ENCODE measurements at places on chromosomes 5 and 9.

DNA sequence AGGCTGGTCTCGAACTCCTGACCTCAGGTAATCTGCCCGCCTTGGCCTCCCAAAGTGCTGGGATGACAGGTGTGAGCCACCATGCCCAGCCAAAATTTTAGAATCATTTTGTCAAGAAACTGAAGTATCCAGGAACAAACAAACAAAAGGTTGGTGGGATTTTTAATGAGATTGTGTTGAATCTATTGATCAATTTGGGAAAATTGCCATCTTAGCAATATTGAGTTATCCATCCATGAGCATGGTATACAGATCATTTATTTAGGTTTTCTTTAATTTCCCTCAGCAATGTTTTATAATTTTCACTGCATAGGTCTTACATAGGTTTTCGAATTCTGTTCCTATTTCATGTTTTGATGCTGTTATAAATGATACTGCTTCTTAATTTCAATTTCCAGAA is 5.7 kb upstream of the LPCAT1 start:
- no peak for DNase-seq

GRCh38 chr9:38160613-38161215 is 91.7 kb upstream of the SHB start:
- DNase-seq, result no peak

DNA sequence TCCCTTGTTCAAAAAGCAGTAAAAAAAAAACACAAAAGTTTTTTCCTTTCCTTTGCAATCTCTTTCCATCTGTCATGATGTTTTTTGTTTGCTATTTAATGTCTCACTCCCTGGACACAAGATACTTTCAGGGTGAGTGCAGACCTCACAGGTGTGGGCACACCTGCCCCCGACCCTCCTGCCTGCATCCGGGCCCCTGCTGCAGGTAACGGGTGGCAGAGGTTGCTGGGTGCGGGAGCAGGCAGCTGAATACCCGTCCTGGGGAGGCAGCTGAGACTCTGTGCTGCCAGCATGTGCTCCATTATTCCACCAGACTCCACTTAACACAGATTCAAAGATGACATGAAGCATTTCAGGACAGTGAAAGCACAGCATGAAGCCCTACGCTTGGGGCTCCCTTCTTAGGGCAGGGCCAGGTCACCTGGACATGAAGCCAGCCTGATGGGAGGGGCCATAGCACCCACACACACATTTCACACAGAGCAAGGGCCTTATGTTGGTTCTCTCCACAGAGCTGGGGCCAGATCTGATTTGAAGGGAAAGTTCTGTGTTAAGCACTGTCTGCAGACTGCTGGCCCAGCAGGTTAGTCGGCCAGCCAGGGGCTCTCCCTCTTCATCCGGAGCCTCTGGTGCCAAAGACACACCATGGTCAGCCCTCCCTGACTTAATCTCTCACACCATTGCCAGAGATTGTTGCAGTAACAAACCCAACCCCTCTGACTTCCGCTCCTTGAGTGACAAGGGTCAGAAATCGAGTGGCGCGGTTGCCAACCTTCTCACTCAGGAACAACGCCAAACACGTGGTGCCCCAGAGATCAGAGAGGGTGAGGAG is 13.0 kb downstream of the NEK6 start:
- no peak for DNase-seq

- DNase-seq, result no peak
Measured at GRCh38 chr5:76763136-76763535, 47.2 kb downstream of the F2R start.

DNA sequence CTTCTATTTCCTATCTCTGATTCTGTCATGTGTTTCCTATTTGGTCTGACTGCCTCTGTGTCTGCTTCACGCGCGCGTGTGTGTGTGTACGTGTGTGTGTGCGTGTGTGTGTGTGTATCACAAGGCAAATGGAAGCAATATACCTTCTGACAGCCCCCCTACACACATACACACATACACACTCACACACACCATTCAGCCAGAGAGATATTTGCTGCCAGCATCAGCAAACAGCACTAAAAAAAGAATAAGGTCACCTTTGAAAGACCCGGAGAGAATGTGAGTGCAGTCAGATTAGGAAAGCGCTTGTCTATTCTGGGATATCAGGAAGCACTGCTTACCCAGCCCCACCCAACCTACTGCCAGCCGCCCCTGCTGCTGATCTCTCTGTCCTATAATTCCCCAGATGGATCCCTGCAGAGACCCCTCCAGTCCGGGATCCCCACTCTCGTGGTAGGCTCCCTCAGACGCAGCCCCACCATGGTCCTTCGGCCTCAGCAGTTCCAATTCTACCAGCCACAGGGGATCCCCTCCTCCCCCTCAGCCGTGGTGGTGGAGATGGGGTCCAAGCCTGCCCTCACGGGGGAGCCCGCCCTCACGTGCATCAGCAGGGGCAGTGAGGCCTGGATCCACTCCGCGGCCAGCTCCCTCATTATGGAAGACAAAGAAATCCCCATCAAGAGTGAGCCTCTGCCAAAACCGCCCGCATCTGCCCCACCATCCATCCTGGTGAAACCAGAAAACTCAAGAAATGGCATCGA is 45.7 kb downstream of the PLAC8L1 start:
- DNase-seq, result no peak

DNA sequence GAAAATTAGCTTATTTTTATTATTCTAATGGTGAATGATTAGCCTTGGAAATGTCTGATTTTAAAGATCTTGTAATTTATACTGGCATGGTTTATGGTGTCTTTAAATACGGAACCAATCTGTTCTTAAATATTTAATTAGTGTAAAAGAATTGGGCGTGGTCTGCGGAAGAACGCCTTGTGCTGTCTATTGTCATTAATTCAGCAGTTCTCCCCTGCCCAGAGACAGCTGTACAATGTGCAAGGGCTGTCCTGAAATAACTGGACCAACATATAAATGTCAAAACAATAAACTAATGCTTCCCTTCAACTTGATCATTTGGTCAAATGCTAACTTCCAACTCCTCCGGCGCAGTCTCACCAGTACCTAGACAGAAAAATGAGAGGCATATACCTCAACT is 124.3 kb downstream of the CCDC192 start:
- DNase-seq, result no peak

DNA sequence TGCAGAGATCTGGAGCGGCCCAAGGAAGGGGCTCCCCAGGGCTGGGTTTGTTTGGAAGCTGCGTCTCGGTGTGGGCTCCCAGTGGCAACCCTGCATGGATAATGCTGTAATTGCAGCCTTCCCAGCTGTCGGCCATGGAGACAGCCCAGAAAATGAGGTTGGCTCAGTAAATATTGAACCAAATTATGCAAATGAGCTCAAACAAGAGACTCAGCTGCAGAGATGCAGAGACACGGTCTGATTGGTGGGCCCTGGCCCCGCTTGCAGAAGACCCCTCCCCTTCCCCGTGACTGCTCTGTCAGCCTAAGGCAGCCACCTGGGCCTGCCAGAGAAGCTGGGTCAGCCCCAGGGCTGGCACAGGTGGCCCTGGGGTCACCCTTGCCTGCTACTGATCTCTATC is 75.9 kb downstream of the RAD23B start:
- DNase-seq, result no peak

DNA sequence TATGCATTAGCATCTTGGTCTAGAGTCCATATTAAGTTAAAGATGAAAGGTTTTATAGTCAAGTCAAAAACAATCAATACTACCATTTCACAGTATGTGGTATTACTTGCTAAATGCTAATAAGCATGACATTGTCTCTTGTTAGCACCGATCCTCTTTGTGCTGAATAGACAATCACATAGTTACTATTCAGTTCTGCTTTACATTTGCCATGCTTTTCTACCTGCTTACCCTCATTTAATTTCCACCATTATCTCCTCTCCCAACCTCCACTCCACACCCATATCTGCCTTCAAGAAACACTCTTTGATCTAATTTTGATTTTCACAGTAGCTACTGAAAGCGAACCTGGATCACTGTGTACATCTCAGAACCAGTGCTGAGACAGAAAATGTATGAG is 16.8 kb downstream of the MEGF9 start:
- no peak for DNase-seq

DNA sequence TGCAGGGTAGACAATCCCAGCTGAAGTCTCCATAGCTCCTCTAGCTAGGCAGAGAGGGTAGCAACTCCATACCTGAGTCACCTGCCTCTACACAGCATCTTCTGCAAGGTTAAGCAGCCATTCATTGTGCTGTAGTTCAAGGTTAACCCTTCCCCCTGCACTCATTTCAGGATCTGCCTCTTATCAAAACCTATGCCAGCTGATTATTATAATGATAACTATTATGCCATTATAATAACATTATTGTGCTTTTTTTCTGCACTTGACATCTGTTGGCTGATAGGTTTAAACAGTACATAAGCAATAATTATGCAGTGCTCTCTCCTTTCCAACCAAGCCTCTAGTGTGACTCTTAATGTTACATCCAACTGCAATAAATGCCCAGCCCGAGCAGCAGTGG is 17.3 kb downstream of the SIL1 start:
- DNase-seq, result no peak

DNA sequence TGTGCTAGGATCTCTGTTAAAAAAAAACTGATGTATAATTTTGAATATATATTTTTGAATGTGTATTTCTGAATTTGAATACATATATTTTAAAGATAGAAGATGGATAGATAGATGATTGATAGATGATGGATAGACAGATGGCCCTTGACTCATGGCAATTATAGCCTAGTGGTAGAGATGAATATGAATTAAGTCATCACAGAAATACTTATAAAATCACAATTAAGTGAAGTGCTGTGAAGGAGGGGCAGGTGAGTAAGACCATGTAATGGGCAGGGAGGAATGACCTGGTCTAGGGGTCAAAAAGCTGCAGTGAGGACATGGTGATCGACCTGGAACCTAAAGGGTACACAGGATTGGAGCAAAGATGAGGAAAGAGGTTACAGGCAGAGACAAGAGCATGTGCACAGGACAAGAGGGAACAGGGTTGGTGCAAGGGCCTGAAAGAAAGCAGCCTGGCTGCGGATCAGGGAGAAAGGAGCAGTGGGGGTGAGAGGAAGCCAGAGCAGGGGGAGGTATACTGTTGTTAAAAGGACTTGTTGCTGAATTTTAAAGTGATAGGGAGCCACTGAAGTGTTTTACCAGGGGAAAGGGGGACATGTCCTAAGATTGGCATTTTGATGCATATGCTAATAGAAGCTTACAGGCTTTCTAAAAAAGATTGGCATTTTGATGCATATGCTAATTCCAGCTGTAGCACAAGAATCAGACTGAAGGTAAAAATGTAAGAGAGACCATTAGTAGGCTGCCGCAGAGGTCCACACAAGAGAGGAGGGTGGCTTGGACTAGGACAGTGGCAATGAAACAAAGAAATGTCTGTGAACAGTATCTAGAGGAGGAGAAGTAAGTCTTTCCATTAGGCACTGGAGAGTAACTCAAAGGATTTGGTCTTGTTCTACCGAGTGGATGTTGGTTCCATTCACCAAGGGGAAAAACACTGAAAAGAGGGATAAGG is 527.8 kb downstream of the AGTPBP1 start:
- no peak for DNase-seq

DNA sequence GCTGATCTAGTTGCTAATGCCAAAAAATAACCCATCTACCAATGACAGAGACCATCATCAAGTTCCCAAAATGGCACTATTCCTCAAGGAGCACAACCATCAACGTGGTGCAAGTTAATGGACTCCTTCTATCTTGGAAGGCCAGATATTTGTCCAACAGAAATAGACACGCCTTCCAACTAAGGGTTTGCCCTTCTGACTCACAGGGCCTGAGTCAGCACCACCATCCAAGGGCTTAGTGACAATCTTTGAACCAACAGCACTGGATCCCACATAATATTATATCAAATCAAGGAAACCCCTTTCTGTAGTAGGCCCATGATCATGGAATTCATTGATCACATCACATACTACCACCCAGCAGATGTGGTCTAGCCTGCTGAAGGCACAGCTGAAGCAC is 84.3 kb downstream of the MED27 start:
- DNase-seq, result no peak

DNA sequence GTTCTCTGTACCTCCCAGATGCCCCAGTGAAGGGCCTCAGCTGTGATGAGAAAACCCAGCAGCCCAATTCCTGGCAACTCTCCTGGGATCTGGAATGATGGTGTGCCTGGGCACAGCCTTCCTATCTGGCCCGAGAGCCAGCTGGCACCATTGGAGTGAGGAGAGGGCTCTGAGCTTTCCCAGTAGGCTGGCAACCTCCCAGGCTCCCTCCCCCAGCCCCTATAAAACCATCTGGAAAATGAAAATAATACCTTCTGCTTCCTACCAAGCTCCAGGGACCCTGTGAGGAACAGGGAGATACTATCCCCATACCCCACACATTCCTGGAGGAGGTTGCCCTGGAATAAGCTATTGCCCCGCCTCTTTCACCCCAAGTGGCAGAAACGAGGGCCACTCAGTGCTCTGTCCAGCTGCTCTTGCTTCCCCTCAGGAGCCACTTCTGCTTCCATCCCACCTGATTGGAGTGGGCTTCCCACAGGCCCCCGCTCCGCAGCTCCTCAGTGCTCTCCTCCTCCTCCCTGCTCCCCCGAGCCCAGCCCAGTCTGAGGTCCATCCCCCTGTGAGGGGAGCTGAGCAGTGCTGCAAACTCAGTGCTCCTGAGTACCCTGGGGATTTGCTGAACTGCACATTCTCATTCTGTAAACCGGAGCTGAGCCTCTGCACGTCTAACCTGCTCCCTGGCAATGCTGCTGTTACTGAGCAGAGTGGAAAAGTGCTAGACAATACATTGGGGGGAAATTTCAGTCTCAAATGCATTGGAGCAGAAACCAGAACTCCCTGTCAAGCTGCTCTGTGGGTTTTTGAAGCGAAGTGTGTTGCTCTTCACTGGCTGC is 74.7 kb downstream of the THBS4 start:
- peak; percentile 54 for DNase-seq

DNA sequence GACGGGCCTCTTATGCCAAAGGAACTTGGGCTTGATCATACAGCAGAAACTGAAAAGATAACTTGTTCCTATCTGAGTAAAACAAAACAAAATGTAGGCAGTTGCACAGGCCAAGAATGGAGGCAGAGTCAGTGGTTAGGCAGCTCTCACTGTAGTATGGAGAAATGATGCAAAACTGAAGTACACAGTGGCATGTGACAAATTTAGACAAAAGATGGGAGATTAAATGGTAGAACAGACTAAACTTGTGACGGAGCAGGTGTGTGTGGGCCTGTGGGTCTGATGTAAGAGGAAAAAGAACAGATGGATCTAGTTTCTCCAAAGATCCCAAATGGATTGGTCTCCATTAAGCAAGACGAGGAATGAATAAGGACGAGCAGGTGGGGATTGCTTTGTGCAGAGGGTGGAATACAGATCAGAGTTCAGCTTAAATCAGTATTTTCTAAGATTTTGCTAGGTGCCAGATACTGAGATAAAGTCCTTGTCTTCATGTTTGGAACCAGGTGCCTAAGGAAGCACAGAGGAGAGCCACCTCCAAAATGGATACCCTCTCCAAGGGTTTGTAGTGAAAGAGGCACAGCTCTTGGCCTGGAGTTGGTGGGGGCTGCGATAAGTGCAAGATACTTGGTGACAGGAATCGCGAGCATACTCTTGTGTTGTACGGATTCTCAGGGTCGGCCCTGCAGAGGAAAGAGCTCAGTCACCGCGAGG is 722 bp upstream of the DCP2 start:
- no peak for DNase-seq
